ENCODE measurements at places on chromosomes 12 and 14.

GRCh38 chr14:53391631-53392285 lies 238.6 kb upstream of the DDHD1 start:
- DNase-seq: no peak

- no peak for DNase-seq
Observed at GRCh38 chr12:88237954-88238353, 95.8 kb downstream of the TMTC3 start.

GRCh38 chr14:49933128-49933527 lies 40.2 kb downstream of the ARF6 start:
- DNase-seq: no peak

GRCh38 chr12:185576-185955 lies 28.4 kb downstream of the SLC6A12 start:
- DNase-seq: no peak

- no peak for DNase-seq
Observed at GRCh38 chr12:113917393-113917792, 48.7 kb downstream of the RBM19 start.

DNA sequence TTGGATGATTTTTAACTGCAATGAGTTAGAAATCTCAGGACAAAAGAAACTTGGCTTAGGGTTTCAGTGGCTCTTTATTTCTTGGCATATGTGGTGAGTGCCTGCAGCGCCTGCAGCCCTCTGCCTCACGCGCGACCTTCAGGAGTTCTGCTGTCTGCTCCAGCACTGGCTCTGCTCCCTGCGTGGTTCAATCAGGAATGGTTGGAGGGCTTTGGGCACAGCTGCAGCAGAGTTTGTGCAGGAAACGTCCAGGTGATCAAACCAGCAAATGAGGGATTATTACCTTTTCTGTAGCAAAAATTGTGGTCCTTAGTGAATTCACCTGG lies 19.8 kb downstream of the PPM1H start:
- no peak for DNase-seq

DNA sequence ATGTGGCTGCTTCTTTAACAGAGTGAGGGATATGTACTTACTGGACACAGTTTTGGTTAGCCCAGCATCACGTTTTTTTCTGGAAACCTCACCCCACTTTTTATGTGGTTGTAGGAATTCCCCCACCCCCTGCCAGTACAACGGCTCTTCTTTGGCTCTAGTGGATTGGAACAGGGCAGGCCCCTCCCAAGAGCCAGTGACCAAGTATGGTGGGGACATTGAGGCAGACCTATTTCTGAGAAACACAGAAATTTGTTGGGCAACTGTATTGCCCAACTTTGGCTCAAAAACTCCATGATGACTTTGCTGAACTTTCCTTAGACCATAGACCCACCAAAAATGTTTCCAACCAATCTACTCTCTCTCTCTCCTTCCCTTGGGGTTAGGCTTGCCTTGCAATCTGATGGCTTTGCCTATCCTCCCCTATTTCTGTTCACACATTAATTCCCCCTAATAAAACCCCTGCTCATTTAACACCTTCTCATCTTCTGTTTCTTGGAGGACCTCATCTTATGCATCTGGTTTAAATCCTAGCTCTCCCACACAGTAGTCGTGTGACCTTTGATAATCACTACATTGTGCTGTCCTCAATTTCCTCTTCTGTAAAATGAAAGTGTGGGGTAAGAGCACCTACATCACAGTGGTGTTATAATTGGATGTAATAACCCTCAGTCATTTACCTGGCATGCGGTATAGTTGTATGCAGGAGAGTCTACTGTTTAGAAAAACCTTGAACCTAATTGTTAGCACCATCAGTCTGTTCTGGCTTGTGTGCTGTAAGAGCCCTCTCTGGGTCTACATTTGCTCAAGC lies 71.7 kb downstream of the IGF1 start:
- no peak for DNase-seq

Data from CD4-positive, alpha-beta T cell treated with Interleukin-12 subunit alpha and Interleukin-12 subunit beta, for 1 hour (primary cell).